ENCODE measurements at places on chromosomes 12 and 14.

- DNase-seq = no peak
Observed at GRCh38 chr14:73695997-73696396, 18.2 kb downstream of the PNMA1 start.

DNA sequence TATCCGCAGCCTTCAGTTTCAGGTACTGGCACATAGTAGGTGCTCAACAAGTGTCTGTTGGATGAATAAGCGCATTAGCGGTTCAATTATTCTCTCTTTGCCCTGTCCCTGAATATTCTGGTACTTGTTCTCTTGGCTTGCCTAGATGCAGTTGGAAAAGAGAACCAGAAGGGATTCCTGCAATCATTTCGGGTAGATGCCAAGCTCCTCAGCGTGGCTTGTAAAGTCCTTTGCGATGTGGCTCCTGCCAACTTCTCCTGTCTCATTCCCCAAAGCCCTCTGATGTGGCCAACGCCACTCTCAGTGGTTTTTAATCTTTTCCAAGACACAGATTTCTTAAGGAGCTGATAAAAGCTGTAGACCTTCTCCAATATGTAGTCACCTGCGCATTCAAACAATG lies 230.3 kb downstream of the SUDS3 start:
- DNase-seq = no peak

GRCh38 chr14:96663491-96664067 lies 133.6 kb upstream of the VRK1 start:
- no peak for DNase-seq

- DNase-seq = no peak
Observed at GRCh38 chr12:3837049-3837448, 36.1 kb downstream of the PARP11 start.

DNA sequence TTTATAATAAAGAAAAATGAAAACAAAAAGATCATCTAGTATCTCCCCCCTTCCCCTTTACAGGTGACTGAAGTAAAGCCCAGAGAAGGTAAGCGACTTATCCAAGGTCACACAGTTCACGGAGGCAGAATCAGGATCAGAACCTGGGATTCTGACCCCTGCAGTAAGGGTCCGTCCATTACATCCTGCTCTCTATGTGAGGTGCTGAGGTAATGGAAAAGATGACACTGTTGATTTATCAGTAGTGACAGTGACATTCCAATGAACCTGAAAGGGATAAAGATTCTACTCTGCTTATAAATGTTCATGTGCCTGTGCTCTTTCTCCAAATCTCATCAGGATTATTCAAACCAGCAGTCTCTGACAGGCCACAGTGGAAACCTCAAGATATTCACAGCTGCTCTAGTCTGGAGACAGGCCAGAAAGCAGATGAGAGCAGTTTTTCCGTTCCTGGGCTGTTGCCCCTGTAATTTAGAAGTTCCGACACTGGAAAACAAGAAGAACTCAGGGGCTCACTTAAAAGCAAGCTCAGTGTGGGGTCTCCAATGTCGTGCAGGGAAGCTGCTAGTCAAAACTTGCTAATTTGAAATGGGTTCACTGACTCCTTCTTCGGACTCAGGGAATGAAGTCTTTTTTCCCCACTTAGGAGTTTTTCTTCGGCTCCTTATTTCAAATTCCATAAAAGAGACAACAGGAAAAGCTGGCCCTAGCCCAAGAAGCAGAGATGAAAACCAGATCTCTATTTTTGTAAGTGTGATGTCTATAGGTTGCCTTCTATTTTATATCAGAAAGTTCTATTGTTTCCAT lies 131.8 kb upstream of the EEA1 start:
- DNase-seq = no peak

- no peak for DNase-seq
Observed at GRCh38 chr12:101813117-101813516, 17.6 kb downstream of the GNPTAB start.

- no peak for DNase-seq
Observed at GRCh38 chr12:106722837-106723236, 51.6 kb upstream of the RIC8B start.

GRCh38 chr12:49019443-49020324 lies 1.1 kb upstream of the PRKAG1 start:
- DNase-seq = peak; percentile 35

DNA sequence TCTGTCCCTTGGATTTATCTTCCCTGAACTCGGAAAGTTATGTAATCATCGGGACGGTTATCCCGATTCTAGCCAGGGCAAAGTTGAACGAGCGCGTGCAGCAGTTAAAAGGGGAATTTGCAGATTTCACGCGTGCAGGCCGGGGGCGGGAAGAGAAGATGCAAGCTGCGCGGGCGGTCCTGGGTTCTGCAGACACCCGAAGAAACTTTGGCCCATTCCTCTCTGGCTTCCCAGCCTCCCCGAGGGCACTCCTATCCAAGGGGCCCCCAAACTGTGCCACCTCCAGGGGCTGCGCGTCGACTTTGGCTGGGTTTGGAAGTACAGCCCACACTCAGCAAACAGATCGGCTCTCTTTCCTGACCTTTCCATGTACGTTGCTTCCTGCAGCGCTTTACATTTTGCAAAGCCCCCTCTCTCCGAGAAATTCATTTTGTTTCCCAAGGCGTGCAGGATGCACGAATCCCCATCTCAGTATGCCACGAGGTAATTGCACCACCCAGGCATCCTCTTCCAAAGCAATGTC lies 941 bp upstream of the PPP1CC start:
- DNase-seq = no peak

- no peak for DNase-seq
Observed at GRCh38 chr12:81465191-81465590, 294.0 kb downstream of the PPFIA2 start.

DNA sequence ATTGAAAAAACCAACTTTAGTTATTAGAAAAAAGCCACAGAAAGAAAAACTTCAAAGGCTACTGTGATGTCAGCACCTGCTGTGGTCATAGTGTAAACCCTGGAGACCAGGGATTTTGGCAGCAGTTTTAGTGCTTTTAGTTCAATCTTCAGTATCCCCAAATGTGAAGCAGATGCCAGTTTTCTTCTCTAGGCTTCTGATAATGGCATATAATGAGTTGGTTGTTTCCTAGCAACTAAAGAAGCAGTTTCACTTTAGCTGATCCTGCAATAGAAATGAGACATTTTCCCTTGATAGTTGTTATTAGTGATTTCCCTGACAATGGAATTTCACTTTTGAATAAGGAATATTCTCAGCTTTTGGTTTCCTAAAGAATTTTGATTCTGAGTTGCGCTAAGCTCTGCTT lies 131.2 kb downstream of the NUBPL start:
- DNase-seq = no peak

GRCh38 chr14:23641915-23642588 lies 5.9 kb downstream of the DHRS2 start:
- DNase-seq = no peak

- no peak for DNase-seq
Observed at GRCh38 chr14:78181270-78181669, 11.1 kb downstream of the NRXN3 start.

GRCh38 chr14:97757491-97757890 lies 960.3 kb downstream of the VRK1 start:
- no peak for DNase-seq

- DNase-seq = peak; percentile 39
Observed at GRCh38 chr12:121893961-121894460, 5.4 kb downstream of the PSMD9 start.

GRCh38 chr12:61037792-61038191 lies 1222.4 kb upstream of the USP15 start:
- no peak for DNase-seq

DNA sequence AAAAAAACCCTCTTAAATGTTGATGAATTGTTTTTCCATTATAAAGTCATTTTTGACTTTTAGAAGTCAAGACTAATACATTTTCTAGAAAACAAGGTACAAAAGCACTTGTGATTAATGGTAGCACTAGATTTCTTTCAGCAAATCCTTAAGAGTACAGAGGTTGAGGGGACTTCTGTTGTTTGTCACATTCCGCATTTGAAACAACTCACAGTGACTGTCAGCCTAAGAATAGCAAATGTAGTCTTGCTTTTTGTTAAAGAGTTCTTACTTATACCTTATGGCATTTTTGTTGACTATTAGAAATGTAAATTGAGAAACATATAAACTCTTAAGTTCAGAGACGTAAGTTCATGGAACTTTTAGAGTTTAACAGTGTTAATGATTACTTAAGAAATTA lies 16.4 kb downstream of the YARS2 start:
- DNase-seq = no peak

All from activated naive CD4-positive, alpha-beta T cell treated with anti-CD3 and anti-CD28 coated beads, Interleukin-2, amount 50 U/mL, for 16 hours (primary cell).